ENCODE measurements at places on chromosomes 1 and 21. TPM values are rescaled to one million over a fixed set of nuclear protein-coding genes. Genes with fewer than 3 reads are reported as not detected.

Gene MSH4
- 0.10 TPM for polyA plus RNA-seq

Gene OR14K1
- polyA plus RNA-seq, result not detected

Gene KRTAP21-2
- polyA plus RNA-seq, result not detected

GRCh38 chr1:41365320-41365633 lies 4.0 kb downstream of the FOXO6 start:
- no peak for DNase-seq

DNA sequence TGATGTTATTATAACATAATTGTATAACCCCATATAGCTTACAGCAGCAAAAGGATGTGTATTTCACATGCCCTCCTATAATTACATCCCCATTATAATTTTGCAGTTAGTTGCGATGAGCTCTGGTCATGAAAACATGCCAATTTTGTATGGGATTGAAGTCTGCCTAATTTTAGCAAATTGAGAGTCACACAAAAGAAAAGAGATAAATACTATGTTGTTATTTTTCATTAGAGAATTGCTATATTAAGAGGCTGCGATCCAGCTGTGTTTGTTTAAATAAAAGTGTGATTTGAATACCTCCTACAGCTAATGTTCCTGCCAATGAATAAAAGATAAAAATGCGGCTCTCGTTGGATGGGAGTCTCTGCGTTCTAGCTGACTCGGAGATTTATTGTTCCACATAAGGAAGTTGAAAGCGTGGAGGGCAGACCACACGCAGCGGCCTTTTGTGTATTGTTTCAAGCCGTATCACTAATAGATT lies 461.0 kb upstream of the NFIA start:
- DNase-seq, result peak; percentile 13

GRCh38 chr1:84525779-84526178 lies 19.4 kb upstream of the GNG5 start:
- no peak for DNase-seq

DNA sequence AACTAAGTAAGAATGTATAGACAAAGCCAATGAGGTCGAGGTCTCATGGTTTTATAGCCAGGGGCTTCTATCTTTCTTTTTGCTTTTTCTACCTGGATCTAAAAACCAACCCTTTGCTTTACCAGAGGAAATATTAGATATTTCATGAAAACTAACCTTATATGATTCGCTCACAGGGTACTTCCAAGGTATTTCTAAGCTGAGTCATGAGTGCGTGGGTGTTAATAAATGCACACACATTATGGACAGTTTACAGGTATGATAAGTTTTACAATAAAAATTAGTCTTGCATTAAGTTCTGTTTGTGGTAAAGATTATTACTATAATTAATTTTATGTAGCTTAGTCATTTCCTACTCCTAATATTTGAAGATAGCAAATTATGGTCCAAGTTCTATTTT lies 217.2 kb downstream of the CHRM3 start:
- DNase-seq, result no peak

- DNase-seq, result no peak
Measured at GRCh38 chr1:170460414-170461155, 71.4 kb upstream of the GORAB start.

DNA sequence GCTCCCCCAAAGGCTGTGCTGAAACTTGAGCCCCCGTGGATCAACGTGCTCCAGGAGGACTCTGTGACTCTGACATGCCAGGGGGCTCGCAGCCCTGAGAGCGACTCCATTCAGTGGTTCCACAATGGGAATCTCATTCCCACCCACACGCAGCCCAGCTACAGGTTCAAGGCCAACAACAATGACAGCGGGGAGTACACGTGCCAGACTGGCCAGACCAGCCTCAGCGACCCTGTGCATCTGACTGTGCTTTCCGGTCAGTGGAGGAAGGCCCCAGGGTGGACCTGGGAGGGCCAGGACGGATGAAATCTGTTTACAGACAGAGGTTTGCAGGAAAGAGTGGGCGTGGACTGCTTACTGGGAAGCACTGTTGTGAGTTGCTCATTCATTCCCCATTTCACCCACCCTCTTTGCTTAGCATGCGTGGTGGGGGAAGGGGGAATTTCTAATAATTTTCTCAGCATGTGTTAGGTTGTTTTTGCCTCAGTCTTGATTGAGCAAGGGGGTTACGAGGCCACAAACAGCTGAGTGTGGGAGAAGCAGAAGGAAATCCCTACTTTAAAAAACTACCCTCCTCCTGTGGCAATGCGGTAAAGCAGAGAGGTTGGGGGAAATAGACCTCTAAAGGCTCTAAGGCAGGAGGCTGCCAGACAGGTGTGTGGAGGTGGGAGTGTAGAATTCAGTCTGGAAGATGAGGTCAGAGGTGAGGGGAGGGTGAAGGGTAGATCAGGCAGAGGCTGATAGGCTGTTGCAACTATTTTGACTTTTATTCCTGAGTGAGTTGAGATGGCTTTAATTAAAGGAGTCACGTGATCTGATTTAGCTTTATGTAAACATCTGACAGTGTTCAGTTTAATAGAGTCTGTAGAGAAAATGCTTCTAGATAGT lies 1.3 kb downstream of the FCGR2A start:
- peak; percentile 35 for DNase-seq

GRCh38 chr1:153733970-153734369 lies 6.1 kb downstream of the INTS3 start:
- DNase-seq, result no peak

DNA sequence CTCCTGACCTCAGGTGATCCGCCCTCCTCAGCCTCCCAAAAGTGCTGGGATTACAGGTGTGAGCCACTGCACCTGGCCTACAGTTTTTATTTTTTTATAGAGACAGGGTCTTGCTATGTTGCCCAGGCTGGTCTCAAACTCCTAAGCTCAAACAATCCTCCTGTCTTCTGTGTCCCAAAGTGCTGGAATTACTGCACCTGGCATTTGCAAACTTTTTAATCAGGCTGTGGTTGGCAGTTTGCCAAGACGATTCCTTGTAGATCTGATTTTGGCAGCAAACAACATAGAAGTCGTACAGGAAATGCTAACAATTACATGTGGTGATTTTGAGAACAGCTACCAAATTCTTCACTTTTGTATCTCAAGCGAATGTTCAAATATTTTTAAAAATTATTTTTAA lies 10.1 kb downstream of the RBP7 start:
- no peak for DNase-seq

DNA sequence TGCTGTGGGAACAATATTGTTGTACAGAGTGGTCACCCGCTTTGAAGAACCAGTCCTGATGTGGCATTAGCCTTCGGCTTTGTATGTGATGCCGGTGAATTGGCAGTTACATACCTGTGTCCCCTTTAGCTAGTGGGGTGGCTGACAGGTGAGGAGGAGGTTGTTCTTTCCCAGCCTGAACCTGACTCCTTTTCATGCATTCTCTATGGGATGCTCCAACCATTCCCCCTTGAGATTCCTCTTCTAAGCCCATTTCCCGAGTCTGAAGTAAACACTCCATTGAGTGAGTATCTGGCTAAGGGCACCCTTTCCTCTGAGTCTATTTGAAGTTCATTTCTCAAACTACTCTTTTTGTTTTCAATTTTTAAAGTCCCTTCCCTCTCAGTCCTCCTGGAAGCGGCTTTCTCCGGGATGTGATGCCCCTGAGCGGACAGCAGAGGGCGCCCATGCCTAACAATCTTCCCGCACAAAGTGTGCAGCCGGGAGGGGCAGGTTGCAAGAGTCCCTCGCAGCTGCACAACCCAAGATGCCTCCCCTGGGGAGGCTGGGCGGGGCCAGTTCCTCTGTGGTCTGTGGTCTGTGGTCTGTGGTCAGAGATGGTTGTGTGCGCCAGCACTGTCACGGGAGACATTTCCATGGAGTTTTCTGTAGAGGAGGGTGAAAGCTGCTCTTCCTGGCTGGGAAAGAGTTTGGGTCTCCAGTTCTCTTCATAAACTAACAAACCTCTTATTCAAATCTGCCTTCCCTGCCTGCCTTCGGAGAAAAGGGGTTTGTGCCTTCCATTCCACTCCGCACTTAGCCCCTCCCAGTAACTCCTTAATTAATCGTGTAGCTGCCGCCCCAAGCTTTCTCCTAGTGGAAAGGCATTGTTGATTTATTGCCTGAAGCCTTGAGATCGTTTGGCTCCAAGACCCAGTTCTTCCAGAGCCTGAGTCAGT lies 36.4 kb upstream of the LMX1A start:
- DNase-seq, result peak; percentile 89

GRCh38 chr21:22791986-22792560 lies 1793.9 kb downstream of the NCAM2 start:
- DNase-seq, result peak; percentile 76

DNA sequence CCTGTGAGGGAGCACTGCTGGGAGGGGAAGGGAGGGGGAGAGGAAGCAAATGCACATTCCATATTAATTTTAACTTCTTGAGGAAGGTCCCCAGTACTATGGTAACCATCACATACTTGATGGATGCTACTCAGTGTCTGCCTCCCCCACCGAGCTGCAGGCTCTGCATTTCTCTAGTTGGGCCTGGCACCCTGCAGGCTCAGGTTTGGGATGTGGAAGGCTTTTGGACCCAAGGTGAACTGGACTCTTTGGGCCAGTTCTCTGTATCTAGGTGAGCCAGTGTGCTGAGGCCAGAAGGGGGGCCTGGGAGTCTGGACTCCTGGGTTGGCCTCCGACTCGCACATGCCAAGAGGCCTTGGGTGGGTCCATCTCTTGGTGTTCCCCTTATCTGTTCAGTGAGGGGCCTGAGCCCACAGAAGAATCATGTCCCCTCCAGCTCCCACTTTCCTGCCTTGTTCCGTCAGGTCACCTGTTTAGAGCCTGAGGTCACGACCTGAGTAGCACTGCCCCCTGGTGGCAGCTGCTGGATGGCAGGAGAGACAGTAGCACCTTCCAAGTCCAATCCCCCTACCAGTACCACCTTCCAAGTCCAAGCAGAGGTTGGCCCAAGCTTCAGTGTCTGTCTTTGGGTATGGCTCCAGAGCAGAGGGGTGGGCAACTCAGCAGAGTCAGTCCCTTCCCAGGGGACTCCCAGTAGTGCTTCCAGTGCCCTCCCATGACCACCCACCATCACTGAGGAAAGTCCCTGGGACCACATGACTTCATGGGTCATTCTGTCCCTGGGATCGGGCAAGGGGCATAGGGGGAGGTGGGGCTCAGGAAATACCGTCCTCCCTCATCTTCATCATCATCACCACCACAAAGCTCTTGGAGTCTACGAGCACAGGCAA lies 241.8 kb downstream of the TRABD2B start:
- DNase-seq, result peak; percentile 83

GRCh38 chr1:186708694-186709097 lies 28.5 kb upstream of the PTGS2 start:
- DNase-seq, result no peak

DNA sequence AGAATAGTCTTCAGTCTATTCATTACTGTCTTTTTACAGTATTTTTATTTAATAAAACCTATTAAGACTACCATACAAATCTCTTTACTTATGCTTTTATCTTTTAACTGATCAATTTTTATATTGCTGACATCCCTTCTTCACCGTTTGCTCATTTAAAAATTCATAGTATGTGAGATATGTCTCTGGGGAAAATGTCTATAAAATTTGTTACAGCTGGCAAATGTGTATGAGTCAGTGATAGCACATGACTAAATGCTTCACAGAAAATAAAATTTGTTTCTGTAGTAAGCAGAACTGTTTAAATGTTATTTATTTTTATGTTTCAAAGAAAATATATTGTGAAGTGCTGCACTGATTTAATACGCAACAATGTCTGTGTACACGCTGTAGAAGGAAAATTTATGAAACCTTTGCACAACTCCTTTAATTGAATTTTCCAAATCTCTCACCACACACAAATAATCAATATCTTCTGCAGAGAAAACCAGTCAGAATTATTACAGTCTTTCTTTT lies 74.2 kb downstream of the ITGB3BP start:
- DNase-seq, result no peak

DNA sequence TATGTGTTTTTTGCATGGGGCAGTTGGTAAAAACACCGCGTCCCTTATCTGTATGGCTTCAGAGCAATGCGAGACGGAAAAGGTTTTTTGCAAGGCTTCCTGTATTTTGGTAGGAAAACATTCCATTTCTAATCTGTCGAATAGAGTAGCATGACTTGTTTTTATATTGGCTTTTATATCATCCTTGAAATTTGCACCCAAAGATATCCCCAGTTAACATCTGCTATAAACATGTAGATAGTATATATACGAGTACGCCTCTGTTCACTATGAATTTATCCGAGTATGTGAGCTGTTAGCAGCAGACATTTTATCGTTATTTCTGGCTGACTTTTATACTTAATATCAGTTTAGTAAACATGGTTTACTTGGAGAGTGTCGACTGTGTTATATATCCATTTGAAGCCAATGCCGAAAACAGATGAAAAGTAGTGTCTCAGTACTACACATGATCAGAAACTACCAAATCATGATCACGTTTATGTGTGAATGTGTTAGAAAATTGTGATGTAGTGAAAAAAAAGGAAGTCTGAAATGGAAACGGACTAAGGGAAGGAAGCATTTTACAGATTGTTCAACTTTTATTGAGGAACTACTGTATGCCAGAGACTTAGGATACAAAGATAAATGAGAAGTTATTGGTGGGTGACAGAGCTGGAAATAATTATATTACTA lies 1.0 kb downstream of the LEPR start:
- DNase-seq, result no peak

- no peak for DNase-seq
Measured at GRCh38 chr1:23897083-23897482, 16.1 kb downstream of the CNR2 start.

GRCh38 chr21:23858878-23859277 lies 1748.4 kb downstream of the MRPL39 start:
- no peak for DNase-seq

DNA sequence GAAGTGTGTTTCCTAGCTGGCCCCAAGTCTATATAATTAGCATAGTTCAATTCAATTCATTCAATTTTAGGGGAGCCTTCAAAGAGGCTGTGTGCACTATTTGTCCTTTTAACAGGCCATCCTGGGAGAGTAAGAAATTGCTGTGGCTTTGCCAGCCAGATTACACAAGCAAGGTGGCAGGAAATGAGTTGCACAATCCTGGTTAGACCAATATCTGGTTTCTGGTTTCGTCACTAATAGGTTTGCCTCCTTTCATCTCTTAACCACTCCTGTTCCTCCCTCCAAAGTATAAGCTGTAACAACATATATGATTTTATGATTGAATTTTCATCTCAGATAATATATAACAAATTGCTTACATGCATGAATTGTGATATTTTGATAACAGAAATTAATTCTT lies 84.1 kb upstream of the NEGR1 start:
- no peak for DNase-seq

GRCh38 chr1:207454046-207454964 lies at the start of gene CR2:
Gene CR2, plus strand, starts transcription at chr1:207454328. Its CDS starts 91 bp downstream, at chr1:207454419.
- peak; percentile 93 for DNase-seq

Measured in GM23338 (cell line).